Vagina (tissue), 2 donors: ENCODE measurements at places on chromosomes 4 and X. TPM values are rescaled to one million over a fixed set of nuclear protein-coding genes. Genes with fewer than 3 reads are reported as not detected.

The EVC gene
- 19.4 TPM for total RNA-seq

The ZBTB33 gene
- 8.8 TPM for total RNA-seq

DNA sequence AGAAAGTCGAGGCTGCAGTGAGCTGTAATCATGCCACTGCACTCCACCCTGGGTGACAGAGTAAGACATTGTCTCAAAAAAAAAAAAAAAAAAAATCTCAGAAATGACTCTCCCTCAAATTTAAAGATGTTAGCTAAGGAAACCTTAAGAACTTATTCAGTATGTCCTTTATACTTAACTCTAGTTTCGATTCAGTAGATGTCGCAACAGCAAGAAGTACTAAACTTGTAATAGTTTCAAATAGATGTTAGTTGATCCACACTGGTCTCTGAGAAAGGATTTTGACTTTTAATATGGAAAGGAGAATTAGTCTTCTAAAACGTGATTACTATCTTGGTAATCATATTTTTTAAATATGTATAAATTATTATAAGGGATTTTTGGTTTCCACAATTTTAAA is 29.6 kb downstream of the NKX3-2 start:
- H3K36me3 ChIP-seq: no peaks in the 10 kb centered on the region
- no peak for DNase-seq
- no peak overlapping the region for H3K4me3 ChIP-seq
- no peak overlapping the region for H3K27ac ChIP-seq
- H3K4me1 ChIP-seq: no peaks in the 10 kb centered on the region

GRCh38 chr4:19850909-19851308 is 400.8 kb upstream of the SLIT2 start:
- no peaks in the 10 kb centered on the region for H3K4me1 ChIP-seq
- H3K4me3 ChIP-seq: no peak overlapping the region
- H3K36me3 ChIP-seq: no peaks in the 10 kb centered on the region
- H3K27me3 ChIP-seq: no peaks in the 10 kb centered on the region

The KDR gene
- 19.4 TPM for total RNA-seq
